ENCODE measurements at places on chromosomes 7 and 10.

- DNase-seq: no peak
Measured at GRCh38 chr7:93245525-93246432, 13.6 kb downstream of the VPS50 start.

- DNase-seq: no peak
Measured at GRCh38 chr7:70505468-70505867, 626.5 kb upstream of the GALNT17 start.

GRCh38 chr10:114110174-114110972 lies 63.6 kb downstream of the CCDC186 start:
- no peak for DNase-seq

DNA sequence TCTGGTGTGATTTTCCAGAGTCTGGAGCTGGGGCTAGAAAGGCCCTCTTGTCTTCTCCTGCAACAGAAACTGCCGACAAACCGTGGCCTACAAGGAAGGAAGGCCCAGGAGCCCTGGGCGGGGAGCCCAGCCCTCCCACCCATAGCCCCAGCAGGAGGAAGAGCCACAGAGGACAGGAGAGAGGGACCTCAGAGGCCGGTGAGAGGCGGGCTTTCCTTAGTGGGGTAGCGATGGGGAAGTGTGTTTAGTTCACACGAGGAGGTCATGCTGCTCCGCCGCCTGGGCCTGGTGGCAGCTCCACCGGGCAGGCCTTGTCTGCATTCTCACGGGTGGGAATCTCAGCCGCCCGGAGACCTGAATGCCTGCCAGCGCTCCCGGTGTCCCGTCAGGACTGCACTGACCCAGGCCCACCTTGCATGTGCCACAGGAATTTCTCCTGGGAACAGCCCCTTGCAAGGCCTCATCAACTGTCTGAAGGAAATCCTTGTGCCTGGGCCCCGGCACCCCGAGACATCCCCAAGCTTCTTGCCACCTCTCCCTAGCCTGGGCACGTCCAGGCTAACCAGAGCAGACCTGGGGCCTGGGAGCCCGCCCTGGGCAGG lies 50.9 kb downstream of the ZNF467 start:
- DNase-seq: no peak

DNA sequence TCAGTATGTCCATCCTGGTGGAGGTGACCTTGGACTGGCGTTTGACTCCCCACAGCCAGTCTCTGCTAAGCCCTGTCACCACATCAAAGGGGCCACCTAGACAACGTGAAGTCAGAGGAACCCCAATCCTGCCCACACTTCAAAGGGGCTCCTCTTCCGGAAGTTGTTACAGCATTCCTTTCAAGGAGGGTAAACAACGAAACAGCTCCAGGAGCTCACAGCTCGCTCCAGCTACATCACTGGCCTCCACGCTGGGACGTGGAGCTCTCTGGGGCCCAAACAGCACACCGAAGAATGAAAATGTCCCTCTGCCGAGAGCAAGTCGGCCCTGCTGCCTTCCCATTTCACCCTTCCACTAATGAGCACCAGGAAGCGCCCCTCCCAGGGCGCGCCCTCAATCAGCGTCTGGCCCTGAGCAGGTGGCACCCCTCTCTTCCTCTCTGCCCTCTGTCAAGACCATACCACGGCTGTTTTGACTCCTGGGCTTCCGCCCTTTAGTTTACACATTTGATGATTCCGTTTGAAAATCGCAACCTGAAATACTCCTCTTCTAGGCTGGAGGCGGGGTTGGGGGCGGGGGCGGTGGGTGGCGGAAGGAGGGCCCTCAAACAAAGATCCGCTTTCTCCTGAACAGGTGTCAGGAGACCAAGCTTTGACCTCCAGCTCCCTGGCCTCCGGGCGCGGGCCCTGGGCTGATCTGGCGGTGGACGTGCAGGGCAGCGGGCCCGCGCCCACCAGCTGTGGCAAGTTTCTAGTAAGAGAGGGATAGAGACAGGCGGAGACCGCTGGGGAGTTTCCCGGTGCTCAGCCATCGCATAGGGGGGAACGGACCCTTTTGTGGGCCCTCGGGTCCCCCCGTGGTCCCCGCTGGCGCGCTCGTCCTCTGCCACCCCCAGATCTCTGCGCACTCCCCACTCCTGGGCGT lies 53.1 kb upstream of the KDM7A start:
- DNase-seq: no peak

GRCh38 chr7:133822001-133822641 lies 305.0 kb upstream of the LRGUK start:
- no peak for DNase-seq

- no peak for DNase-seq
Measured at GRCh38 chr10:71873582-71874211, 22.6 kb upstream of the PSAP start.

DNA sequence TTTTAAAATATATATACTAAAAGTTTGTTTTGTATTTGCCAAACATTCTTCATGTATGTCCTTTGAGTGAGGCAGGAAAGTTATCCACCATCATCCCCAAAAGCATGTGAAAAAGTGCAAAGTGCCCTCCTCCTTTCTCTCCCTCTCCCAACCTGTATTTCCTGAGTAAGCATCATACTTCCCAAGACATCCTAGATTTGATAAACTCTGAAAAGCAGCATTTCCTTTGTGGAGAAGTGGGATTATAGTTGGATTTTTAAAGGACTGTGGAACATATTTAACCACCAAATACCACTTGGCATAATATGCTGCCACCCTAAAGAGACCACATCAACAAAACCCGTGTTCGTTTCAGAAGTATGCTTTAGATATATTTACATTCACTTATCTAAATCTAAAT lies 36.9 kb downstream of the NET1 start:
- no peak for DNase-seq

- no peak for DNase-seq
Measured at GRCh38 chr7:22387583-22387982, 30.6 kb upstream of the RAPGEF5 start.

- DNase-seq: no peak
Measured at GRCh38 chr7:17769918-17770317, 170.4 kb downstream of the SNX13 start.

DNA sequence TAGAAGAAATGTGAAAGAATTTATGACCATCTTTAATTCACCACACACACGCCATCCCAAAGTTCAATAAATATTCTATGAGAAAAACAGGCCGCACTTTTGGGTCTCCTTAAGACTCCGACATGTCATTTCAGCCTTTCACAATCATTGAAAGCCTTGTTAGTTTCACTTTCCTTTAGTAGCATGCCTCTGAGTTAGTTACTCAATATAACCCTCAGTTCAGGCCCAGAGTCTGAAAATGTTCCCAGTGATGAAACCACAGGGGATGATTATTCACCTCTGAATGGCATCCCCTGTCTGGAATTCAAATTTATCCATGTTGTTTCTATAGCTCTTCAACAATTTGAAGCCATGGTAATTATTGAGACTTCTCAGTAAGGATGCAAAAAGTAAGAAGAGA lies 278.1 kb upstream of the NRP1 start:
- DNase-seq: no peak

DNA sequence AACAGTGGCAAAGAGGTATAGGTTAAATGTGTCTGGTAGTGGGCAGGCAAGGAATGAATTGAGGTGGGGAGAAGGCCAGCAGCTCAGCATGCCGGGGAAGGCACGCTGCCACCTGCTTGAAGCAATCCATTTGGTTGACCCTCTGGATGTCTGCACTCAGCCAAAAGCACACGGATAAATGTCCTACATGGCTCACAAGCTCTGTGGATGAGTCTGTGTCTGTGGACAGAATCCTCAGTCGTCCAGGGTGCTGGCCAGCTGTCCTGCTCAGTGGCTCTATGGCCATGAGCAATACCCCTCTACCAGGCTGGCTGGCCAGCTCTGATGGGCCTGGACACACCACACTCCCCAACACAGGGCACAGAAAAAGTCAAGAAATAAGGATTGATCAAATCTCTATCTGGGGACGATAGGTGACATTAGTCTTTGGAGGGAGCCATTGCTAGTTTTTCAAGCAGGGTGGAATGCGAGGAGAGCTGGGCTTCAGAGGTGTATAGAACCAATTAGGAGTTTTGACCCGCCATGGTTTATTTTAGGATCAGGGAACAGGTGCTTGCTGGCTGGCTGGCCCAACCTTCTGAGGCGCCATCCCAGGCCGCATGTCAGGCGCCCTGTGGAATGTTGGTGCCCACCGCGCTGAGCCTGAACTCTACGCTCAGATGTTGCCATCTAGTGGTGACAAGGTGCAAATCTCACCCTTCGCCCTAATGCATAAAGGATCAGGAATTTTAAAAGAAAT lies 493.4 kb downstream of the TNS3 start:
- no peak for DNase-seq

DNA sequence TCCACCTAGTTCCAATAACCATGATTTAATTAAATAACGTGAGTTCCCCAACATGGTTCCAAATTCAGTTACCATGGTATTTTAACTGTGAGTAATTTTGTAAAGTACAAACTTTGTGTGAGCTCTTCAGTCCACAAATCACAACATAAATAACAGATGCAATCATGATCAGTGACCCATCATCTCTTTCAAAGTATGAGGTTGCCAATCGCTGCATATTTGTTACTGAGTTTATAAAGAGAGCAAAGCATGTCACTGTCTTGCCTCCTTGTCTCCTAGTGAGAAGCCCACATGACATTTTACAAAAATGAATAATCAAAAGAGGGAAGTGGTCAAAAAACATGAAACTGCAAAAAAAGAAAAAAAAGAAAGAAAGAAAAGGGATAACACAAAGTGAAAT lies 69.1 kb upstream of the PDSS1 start:
- no peak for DNase-seq

DNA sequence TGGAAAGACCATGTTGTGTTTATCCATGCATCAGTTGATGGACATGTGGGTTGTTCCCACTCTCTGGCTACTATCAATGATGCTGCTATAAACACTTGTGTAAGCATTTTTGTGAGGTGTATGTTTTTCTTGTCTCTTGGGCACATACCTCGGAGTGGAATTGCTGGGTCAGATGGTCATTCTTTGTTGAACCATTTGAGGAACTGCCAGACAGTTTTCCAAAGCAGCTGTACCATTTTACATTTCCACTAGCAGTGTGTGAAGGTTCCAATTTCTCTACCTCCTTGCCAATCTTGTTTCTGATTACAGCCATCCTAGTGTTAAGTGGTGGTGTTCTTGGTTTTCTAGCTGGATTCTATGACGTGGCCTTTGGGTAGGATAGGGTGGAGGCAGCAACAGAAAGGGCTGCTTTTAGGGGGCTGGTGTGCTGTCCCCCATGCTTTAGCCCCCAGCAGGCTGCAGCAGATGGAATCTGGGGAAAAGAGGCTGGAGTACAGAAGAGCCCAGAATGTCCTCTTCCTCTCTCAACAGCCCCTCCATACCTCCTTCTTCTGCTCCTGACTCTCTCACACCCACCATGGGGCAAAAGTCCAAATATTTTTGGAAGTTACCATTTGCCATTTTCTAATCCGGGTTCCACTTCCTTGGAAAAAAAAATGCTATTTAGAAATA lies 352.7 kb downstream of the FRMD4A start:
- no peak for DNase-seq

DNA sequence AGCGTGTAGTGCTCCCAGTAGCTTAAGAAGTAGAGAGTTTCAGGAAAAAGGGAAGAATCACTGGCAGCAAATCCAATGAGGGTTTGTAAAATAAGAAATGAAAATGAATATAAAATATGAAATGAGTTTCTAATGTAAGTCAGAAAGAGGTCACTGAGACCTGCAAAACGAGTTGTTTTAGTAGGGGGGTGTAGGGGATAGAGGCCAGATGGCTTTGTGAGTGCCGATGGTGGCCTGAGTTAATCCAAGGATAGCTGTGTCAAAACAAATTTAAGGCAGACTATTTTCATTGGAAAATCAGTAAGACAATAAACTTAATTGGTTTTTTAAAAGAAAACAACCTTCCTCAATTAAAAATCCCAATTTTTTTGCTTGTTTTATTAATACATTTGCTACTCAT lies 745 bp upstream of the ASB15 start:
- DNase-seq: no peak

- no peak for DNase-seq
Measured at GRCh38 chr7:157970744-157971143, 616.9 kb downstream of the PTPRN2 start.

- no peak for DNase-seq
Measured at GRCh38 chr10:128835361-128835760, 631.7 kb upstream of the MGMT start.

GRCh38 chr10:80268266-80268665 lies 21.2 kb downstream of the MAT1A start:
- DNase-seq: no peak

GRCh38 chr7:91420606-91421005 lies 156.4 kb downstream of the FZD1 start:
- DNase-seq: no peak

DNA sequence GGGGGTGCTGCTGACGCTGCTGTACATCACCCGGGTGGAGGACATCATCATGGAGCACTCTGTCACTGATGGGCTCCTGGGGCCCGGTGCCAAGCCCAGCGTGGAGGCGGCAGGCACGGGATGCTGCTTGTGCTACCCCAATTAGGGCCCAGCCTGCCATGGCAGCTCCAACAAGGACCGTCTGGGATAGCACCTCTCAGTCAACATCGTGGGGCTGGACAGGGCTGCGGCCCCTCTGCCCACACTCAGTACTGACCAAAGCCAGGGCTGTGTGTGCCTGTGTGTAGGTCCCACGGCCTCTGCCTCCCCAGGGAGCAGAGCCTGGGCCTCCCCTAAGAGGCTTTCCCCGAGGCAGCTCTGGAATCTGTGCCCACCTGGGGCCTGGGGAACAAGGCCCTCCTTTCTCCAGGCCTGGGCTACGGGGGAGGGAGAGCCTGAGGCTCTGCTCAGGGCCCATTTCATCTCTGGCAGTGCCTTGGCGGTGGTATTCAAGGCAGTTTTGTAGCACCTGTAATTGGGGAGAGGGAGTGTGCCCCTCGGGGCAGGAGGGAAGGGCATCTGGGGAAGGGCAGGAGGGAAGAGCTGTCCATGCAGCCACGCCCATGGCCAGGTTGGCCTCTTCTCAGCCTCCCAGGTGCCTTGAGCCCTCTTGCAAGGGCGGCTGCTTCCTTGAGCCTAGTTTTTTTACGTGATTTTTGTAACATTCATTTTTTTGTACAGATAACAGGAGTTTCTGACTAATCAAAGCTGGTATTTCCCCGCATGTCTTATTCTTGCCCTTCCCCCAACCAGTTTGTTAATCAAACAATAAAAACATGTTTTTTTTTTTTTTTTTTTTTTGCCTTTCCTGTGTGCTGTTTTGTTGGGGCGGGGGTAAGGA lies 55.8 kb downstream of the TSPAN15 start:
- no peak for DNase-seq

GRCh38 chr10:12419262-12419847 lies 70.0 kb downstream of the CAMK1D start:
- DNase-seq: no peak

- no peak for DNase-seq
Measured at GRCh38 chr10:57699944-57700343, 567.8 kb downstream of the IPMK start.

DNA sequence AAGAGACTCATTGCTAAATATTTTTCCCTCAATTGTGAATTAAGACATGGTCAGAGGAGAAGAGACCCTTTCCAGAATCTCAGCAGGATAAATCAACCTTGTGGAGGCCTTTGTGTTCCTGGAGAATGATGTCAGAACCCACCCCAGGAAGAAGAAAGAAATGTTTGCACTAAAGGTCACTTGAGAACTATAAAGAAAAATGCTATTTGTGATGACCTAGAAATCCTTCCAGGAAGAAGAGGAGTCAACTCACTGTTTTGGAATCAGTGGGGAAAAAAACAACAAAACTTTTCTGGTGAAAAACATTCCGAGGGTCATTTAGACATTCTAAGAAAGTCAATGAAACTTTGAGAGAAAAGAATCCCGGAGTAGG lies 129.1 kb upstream of the ANKRD1 start:
- DNase-seq: no peak

GRCh38 chr10:124671486-124672075 lies 72.6 kb downstream of the FAM53B start:
- no peak for DNase-seq

GRCh38 chr7:3551536-3551935 lies 250.5 kb downstream of the SDK1 start:
- DNase-seq: no peak

Data from vagina (tissue), 2 donors.